ENCODE measurements at places on chromosomes 13 and 19. TPM values are rescaled to one million over a fixed set of nuclear protein-coding genes. Genes with fewer than 3 reads are reported as not detected.

- DNase-seq, result peak; percentile 37
Observed at GRCh38 chr19:17243830-17244617, 1.7 kb downstream of the NR2F6 start.

- DNase-seq, result no peak
Observed at GRCh38 chr19:16019691-16020448, 56.4 kb upstream of the TPM4 start.

- DNase-seq, result peak; percentile 88
Observed at GRCh38 chr13:52921194-52921593, 72.8 kb upstream of the PCDH8 start.

- DNase-seq, result no peak
Observed at GRCh38 chr13:36515466-36515865, 83.2 kb downstream of the CCNA1 start.

GRCh38 chr13:20968745-20969144 is 66.2 kb upstream of the XPO4 start:
- no peak for DNase-seq

DNA sequence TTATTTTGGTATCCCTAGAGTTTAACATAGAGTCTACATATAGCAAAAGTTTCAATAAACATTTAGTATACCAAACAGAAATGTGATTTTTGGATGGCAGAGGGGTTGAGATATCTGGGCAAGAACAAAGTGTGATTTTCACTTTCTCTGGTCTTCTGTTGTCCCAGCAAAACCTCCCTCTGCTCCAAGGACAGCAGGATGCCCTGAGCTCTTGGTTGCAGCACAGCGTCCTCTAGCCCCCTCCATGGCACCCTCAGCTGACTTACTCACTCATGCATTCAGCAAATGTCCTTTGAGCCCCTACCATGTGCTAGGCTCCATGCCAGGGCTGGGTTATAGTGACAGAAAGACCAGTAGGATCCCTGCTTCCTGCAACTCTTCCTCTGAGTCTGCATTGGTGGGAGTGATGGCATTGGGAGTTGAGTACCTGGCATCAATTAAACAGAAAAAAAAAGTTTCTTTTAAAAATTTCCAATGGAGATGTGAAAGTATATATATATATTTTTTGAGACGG is 104.8 kb upstream of the UBL3 start:
- DNase-seq, result no peak

APOC4 gene
- not detected for total RNA-seq

KIR2DL4 gene
- not detected for total RNA-seq

- no peak for DNase-seq
Observed at GRCh38 chr13:38656699-38657098, 30.2 kb upstream of the FREM2 start.

DNA sequence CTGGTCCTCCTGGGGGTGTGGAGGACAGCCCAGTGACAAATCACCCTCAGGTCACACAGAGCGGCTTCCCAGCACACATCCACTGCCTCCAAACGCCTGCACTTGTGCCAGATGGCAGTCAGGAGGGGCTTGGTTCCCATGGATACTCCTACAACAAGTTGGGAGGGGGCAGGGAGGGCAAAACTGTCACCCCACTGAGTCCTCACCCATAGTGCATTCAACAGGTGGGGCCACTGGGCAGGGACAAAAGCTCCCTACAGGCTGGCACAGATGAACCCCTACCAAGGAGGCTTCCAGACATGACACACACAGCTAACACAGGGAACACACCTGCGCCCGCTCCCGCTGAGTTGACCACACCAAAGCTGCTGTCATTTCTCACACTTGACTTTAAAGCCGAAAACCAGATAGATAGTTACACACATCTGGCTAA is 120.5 kb downstream of the STK24 start:
- DNase-seq, result no peak

DNA sequence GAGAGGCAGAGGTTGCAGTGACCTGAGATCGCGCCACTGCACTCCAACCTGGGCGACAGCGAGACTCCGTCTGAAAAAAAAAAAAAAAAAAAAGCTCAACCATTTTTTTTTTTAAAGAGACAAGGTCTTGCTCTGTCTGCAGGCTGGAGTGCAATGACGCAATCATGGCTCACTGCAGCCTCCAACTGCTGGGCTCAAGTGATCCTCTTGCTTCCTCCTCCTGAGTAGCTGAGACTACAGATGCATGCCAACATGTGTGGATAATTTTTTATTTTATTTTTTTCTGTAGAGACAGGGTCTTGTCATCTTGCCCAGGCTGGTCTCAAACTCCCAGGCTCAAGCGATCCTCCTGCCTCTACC is 10.3 kb downstream of the EHD2 start:
- DNase-seq, result no peak

- no peak for DNase-seq
Observed at GRCh38 chr19:48554385-48555091, 2.6 kb downstream of the SULT2B1 start.

DNA sequence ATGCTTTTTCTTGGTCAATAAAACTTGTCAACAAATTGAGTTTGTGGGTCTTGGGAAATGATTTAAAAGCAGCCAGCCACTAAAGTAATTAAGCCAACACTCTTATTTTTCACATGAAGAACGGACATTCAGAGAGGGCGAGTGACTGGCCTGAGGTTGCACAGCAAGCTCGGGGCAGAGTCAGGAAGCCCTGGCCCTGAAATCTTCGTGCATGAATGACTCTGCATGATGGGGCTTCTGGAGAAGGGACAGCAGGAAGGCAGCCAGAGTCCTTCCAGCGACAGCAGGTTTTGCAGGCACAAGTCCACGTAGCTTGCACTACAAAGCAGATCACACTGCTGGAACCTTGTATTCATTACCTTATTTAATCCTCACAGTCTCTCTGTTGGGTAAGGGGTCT is 232.5 kb downstream of the ZNF536 start:
- no peak for DNase-seq

IZUMO4 gene
- total RNA-seq, result 6.1 TPM

- DNase-seq, result no peak
Observed at GRCh38 chr13:109700176-109700575, 86.2 kb downstream of the IRS2 start.

DNA sequence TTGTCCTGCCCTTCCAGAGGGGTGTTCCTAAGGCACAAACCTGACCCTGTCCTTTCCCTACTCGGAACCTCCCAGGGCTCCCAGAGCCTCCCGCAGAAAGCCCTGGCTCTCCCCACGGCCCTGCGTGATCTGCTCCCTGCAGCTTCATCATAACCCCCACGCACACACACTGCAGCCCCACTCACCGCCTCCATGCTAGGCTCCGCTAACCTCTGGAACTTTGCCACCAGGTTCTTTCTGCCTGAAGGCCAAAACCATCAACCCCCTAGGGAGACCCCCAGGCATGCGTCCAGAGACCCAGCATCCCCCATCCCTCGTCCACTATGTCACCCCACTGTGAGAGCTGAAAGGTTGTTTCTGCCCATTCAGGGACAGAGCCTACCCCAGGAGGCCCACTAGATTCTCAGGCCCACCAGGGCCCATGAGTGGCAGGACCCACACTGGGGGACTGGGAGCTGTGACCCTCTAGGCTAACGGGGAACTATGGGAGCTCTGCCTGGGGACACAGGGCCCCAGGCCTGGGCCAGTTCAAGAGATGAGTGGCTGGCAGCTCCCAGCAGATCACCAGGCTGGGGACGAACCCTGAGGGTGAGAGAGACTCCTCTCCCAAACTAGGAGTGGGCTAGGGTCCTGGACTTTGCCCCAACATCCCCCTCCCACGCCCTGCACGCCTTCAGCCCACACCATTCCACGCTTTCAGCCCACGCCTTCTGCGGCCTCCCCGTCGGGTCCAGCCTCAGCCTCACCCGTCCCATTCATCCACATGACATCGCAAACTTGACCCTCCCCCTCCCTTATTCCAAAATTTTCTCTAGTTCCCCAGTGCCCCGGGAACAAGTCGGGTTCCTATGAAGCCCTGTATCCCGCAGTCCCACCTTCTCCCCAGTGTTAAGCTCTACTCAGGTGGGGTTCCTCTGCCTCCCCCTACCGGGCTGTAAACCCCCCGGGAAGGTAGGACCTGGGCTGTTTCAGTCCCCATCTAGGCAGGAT is 33.2 kb upstream of the PNMA8B start:
- DNase-seq, result no peak

GRCh38 chr19:46975925-46976782 is 43.5 kb upstream of the NPAS1 start:
- no peak for DNase-seq

- no peak for DNase-seq
Observed at GRCh38 chr13:77916488-77916887, 2.1 kb downstream of the EDNRB start.

DNA sequence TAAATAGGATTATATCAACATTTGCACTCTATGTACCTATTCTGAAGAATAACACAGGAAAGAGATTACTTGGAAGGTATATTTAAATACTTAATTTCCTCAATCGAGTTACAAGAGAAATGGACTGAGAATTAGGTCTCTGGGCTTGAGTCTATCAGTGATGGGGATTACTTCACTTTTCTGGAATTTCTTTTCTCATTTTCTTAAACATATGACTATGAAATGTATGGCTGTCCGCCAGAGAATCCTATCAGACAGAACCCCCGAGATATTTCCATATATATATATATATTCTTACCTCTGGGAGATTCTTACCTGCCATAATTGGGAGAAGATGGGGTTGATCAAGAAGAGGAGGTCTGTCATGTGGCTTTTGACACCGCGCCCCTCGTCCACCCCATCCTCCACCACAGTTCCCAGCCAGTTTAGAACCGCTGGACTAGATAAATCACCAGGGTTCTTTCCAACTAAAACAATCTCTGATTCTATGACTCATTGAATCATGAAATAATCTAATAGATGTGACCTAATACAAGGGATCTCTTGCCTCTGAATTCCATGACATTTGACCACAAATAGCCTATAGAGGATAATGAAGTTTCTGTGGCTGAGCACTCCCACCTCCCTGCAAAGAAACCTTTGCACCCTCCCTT is 231.3 kb downstream of the TBC1D4 start:
- no peak for DNase-seq

ZBTB32 gene
- total RNA-seq, result not detected

- DNase-seq, result no peak
Observed at GRCh38 chr19:39017026-39017425, 15.3 kb downstream of the FBXO27 start.

DNA sequence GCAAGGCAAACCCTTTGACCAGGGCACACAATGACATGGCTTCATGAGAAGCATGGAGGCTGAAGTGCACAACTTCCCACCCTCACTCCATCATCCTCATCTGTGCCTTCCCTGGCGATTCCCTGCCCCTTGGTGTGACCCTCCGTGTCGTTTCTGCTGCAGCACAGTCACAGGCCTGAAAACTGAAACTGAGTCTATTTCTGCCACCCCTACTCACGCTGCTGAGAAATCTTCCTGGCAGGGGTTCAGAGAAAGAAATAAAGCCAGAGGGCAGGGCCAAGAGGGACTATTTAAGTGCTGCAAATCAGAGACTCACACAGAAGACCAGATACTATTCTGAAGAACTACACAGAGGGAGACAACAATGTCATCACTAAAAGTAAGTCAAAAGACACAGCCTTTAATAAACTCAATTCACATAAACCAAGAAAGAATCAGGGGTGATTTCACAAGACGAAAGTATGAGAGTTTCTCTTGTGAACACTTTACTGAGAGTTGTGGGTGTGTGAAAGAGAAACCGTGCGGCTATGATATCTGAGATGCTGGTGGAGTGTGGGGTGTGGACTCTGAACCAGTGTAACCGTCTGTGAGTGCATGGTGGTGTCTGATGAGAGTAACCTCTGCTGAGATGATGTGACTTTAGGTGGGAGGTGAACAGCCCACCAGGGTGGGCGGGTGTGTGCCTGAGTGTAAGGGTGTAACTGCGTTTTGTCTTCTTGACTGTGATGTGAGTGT is 23.5 kb downstream of the LGALS16 start:
- no peak for DNase-seq

TINCR gene
- 1.2 TPM for total RNA-seq

TBXA2R gene
- not detected for total RNA-seq

MBD3L2 gene
- not detected for total RNA-seq

DNA sequence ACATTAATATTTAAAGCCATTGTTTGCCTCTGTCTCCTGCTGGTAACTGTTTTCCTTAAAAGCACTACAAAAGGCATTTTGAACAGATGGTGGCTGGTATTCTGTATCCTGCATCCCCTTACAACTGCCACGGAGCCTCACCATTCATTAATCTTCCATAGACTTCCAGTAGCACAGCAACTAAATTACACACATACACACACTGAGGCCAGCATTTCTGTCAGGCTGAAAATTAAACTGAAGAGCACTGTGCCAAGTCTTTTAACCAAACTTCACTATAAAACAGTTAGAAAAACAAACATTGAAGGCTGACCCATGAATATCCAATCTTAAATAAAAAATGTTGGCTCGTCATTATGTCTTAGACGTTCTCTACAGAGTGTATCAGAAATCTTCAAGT is 697.8 kb downstream of the DACH1 start:
- no peak for DNase-seq

DNA sequence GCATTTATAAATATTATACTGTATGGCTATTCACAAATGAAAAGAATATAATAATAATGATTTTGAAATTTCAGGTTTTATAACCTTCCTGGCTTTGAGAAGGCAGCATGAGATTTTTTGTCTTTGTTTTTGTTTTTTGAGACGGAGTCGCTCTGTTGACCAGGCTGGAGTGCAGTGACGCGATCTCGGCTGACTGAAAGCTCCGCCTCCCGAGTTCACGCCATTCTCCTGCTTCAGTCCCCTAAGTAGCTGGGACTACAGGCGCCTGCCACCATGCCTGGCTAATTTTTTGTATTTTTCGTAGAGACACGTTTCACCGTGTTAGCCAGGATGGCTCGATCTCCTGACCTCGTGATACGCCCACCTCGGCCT is 64.1 kb downstream of the ZNF429 start:
- DNase-seq, result no peak

ZNF784 gene
- total RNA-seq, result 5.4 TPM

GRCh38 chr19:49205114-49205513 is 47.5 kb downstream of the TRPM4 start:
- peak; percentile 38 for DNase-seq

KL gene
- total RNA-seq, result not detected

- no peak for DNase-seq
Observed at GRCh38 chr13:51557875-51558612, 26.2 kb upstream of the WDFY2 start.

DNA sequence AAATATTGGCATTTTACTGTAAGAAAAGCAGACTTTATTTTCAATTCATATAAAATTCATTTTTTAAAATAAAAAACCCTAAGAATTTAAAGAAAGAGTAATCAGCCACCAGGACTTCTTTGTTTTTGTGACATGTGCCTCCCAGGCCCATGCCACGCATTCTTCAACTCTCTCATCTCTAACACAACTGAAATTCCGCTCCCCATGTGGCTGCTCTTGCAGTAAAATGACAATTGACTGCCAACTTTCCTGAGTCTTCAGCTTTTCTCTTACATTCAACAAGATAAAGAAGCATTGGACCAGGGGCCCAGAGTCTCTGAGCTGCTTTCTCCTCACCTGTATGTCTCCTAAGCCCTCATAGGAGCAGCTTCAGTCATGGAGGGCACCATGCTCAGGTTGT is 372.1 kb downstream of the UQCRFS1 start:
- DNase-seq, result no peak

GRCh38 chr19:6717036-6717435 is 3.4 kb downstream of the C3 start:
- DNase-seq, result no peak

- peak; percentile 85 for DNase-seq
Observed at GRCh38 chr19:12884926-12885748, 1.9 kb downstream of the KLF1 start.

MISP3 gene
- total RNA-seq, result 3.9 TPM

- no peak for DNase-seq
Observed at GRCh38 chr13:110319774-110320509, 12.9 kb downstream of the COL4A2 start.
